ENCODE measurements at places on chromosomes 2 and 18.

- no peak for DNase-seq
These were observed 170.7 kb downstream of the CYRIA start for GRCh38 chr2:16494836-16495508.

- no peak for DNase-seq
These were observed 63.1 kb downstream of the RHOB start for GRCh38 chr2:20509770-20510490.

DNA sequence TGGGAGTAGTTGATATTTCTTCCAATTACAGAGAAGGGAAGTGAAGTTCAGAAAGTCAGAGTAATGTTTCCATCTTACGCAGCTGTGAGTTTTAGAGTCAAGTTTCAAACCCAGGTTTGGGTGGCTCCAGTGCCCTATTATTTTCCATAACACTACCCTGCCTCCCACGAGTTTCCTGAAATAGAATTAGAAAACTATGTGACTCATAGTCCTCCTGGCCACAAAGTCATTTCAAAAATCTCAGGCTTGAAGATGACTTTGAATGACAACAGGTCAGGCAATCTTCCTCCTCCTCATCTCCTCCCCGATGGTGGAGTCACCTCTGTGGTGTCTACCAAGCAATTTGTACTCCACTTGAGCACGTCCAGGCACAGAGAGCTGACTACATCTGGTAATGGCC lies 212.3 kb upstream of the TRIB2 start:
- DNase-seq: no peak

GRCh38 chr2:37389989-37390765 lies 45.7 kb downstream of the QPCT start:
- DNase-seq: peak; percentile 70

- DNase-seq: no peak
These were observed 2.9 kb upstream of the C2orf72 start for GRCh38 chr2:231034291-231034882.

- no peak for DNase-seq
These were observed 825 bp downstream of the GRB14 start for GRCh38 chr2:164620457-164620856.

GRCh38 chr2:142878031-142878678 lies 691 bp downstream of the KYNU start:
- no peak for DNase-seq

- DNase-seq: no peak
These were observed 19.5 kb upstream of the CIDEA start for GRCh38 chr18:12234451-12235190.

All from activated CD4-positive, alpha-beta T cell treated with anti-CD3 and anti-CD28 coated beads, Interleukin-2, amount 50 U/mL, for 48 hours (primary cell).